ENCODE measurements at places on chromosomes 16 and 17.

DNA sequence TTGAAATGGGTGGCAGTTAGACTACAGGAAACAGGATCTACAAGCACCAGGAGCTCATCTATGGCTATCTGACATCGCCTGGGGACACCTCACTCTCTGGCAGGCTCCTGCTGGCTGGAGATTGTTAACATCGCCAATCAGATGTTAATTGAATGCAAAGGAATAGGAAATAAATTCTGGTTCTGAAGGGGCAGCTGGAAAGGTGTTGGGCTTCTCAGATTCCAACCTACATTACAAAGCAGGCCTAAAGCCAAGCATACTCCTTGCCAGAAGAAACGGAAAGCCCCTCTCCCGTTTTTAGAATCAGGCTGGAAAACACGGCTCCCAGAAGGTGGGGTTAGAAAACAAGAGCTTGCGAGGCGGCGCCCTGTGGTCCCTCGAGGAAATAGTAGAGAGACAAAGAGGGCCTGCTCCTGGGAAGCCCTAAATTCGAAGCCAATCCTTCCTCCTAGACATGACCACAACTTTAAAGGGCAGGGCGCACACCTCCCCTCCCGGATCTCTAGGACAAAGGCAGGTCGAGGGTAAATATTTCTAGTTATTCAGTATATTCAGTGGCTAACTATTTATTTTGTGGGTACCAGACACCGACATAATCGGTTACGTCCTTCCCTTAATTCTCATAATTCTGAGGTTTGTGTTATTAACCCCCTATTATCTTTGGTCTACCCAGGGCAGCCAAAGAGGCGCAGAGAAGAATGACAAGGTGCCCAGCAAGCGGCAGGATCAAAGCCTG lies 763 bp upstream of the TOM1L1 start:
- DNase-seq = no peak

GRCh38 chr16:57151369-57151768 lies 34.5 kb downstream of the PSME3IP1 start:
- DNase-seq = no peak

DNA sequence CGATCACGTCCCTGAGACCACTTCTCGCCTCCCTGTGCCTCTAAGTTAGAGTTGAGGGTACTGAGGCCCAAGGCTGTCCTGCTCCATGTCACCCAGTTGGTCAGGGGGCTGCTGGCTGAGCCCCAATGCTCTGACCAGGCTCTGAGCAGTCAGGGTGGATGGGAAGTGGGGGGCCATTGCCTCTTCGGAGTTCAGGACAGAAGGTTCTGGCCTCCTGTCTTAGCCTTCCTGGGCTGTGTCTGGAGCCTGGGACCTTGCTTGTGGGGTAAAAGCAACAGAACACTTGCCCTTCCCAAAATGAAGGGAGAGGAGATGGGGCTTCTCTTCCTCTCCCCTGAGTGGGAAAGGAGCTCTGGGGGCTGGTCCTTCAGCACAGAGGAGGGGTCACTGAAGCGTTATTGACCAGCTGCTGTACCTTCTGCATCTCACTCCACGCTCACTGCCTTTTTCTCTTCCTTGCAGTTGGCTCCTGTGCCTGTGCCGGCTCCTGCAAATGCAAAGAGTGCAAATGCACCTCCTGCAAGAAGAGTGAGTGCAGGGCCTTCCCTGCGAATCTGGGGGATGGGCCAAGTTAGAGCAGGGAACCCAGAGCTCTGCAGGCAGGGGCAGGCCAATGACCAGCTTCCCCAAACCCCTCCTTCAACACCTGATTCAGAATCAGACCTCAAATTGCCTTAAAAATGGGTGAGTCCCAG lies 580 bp downstream of the MT1X start:
- DNase-seq = no peak

- DNase-seq = no peak
Measured at GRCh38 chr16:4623593-4623992, 1.0 kb upstream of the MGRN1 start.

DNA sequence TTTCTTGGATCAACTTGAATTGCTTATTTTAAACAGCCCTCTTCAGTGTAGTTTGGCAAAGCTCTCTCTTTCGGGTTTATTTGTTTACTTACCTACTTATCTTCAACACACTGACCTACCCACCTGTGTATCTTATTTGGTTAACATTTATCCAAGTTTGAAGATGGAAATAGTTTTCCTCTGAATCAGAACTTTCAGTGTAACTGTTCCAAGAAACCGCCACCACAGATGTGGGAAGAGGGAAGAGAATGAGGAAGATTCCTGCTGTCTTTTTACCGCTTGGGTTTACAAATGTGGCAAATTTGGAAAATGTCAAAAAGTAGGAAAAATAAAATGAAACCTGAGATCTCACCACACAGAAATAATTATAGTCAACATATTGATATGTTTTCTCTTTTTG lies 115.8 kb downstream of the MSI2 start:
- DNase-seq = no peak

GRCh38 chr16:48323783-48324775 lies 61.1 kb downstream of the SIAH1 start:
- DNase-seq = no peak

DNA sequence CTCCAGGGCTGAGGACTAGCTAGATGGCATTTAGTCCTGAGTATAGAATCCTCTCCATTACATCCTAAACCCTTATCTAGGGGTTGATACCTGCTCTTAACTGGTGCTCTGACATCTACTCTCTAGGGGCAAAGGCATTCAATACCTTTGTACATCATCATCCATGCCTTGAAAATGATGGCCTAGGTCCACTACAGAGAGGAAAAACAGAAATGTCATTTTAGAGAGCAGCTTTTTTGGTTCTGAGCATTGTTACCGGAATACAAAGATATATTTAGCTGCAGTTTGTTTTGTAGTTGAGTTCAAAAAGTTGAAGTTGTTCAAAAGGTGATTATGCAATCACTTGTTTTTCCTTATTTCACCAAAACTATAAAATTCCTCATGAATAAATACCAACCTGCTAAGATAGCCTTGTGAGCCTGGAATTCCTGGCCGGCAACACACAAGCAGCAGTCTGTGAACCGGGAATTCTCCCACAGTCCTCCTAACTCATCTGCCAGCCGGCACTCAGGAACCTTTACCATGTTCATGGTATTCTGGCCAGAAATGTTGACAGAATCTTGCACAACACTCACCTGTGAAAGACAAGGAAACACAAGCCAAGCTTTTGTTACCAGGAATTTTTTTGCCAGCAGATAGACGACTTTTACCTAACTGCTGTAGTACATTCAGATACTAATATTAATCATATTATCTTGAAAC lies 35.4 kb downstream of the NXPH3 start:
- no peak for DNase-seq

DNA sequence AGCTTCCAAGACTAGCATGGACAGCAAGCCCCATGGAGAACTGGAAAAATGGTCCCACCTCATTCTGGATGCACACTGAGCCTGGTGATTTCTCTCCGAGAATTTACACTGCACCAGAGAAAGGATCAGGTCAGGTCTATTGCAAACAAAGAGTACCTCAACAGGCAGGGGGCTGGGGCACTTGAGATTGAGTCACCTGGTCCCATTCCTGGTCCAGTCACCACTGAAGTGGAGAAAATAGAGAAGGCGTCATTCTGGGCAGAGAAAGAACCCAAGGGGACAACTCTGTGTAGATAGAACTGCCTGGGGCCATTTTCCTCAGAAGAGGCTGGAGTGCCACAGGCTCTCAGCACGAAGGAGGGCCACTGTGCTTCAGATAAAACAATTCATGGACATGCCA lies 38.4 kb downstream of the CENPV start:
- no peak for DNase-seq

- DNase-seq = no peak
Measured at GRCh38 chr17:66241839-66242238, 12.6 kb upstream of the APOH start.

DNA sequence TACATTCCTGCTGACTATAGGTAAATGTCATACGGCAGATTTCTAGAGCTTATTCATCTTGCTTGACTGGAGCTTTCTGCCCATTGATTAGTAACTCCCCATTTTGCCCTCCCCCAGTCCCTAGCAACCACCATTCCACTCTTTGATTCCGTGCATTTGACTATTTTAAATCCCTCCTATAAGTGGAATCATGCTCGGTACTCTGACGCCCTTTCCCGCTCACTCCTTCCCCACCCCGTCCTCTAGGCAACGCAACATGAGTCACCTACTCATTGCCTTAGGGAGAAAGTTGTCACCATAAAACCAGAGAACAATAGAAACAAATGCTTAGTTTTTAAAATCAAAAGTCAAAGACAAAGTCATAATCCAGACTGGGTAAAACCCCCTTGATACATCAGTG lies 45.5 kb upstream of the RBBP6 start:
- DNase-seq = no peak

GRCh38 chr17:43074869-43075268 lies 49.8 kb downstream of the RND2 start:
- DNase-seq = no peak

DNA sequence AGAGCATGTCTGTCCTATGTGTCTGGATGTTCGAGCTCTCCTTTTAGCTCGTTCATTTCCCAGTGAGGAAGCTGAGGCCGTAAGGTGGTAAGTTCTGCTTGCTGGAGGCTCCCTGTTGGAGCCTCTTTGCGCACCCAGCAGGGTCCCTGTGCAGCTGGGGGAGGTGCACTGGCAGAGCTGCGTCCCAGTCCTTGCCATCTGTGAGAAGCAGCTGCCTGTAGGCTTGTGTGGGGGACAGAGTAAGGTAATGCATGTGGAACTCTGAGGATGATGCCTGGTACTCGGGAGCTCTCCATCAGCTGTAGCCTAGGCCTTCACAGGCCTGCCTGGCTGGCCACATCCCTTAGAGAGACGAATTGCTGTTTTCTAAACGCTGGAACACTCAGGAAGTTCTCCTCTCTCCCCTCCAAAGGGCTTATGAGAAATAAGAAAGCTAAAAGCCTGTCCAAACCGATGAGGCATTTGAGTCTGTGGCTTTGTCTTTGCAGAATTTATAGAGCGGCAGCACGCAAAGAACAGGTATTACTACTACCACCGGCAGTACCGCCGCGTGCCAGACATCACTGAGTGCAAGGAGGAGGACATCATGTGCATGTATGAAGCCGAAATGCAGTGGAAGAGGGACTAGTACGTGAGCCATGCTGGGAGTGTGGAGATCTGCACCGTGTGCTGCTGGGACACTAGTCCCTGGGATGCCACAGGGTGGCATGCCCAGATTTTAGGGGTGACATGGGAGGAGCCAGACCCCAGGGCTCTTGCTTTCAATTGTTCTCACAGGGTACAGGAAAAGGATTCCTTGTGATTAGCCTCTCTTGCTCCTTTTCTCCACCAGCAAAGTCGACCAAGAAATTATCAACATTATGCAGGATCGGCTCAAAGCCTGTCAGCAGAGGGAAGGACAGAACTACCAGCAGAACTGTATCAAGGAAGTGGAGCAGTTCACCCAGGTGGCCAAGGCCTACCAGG lies 1.6 kb downstream of the NDUFB10 start:
- DNase-seq = peak; percentile 45

GRCh38 chr17:15340966-15341365 lies 431 bp downstream of the TEKT3 start:
- no peak for DNase-seq

GRCh38 chr16:23274968-23275367 lies 27.1 kb upstream of the SCNN1B start:
- DNase-seq = no peak

- DNase-seq = no peak
Measured at GRCh38 chr17:61583242-61583641, 7.8 kb downstream of the NACA2 start.

- no peak for DNase-seq
Measured at GRCh38 chr16:89696670-89697128, 4.8 kb downstream of the SPATA2L start.

- DNase-seq = peak; percentile 44
Measured at GRCh38 chr16:4506450-4506849, 30.3 kb downstream of the HMOX2 start.

GRCh38 chr17:36152639-36153120 lies 23.8 kb downstream of the TBC1D3B start:
- DNase-seq = no peak

GRCh38 chr16:58047557-58048348 lies 22.2 kb downstream of the MMP15 start:
- no peak for DNase-seq
